ENCODE measurements at places on chromosomes 6 and 20. TPM values are rescaled to one million over a fixed set of nuclear protein-coding genes. Genes with fewer than 3 reads are reported as not detected.

DNA sequence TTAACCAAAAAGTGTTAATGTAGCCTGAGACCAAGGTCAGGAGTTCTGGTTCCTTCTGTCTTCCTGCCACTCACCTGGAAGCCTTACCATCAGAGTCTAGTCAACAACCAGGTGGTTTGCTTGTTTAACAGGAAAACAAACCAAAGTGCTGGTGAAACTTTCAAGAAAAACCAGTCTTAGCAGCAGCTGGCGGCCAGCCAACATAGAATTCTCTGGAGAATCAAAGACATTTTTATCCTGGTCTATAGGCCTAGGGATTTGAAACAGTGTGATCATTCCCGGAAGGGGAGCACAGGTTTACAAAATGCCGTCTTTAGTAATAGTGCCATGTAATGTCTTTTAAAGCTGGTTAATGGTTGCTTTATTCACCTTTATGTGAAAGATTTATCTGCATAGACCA is 146.6 kb upstream of the AKIRIN2 start:
- DNase-seq, result peak; percentile 44

GRCh38 chr6:70489364-70489763 is 76.1 kb downstream of the FAM135A start:
- no peak for DNase-seq

DNA sequence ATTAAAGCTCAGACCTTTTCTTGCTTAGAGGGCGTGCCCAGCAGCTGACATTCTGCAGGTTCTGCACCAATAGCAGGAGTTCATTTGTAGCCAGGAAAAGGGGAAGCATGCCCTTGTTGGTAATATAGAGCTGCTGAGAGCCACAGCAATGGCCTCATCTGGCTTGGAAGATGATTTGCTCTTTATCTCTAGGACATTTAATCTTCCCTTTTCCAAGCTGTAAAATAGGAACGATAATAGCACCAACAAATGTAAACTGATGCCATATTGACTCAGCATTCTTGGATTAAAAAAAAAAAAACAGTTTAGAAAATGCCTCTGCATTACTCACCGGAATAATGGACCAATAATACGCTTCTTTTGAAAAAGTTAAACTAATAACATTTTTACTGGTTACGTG is 93.4 kb upstream of the SLC2A12 start:
- no peak for DNase-seq

GRCh38 chr6:123211777-123212545 is 215.9 kb downstream of the CLVS2 start:
- peak; percentile 43 for DNase-seq

GRCh38 chr6:167762259-167762962 is 64.3 kb upstream of the AFDN start:
- DNase-seq, result no peak

DNA sequence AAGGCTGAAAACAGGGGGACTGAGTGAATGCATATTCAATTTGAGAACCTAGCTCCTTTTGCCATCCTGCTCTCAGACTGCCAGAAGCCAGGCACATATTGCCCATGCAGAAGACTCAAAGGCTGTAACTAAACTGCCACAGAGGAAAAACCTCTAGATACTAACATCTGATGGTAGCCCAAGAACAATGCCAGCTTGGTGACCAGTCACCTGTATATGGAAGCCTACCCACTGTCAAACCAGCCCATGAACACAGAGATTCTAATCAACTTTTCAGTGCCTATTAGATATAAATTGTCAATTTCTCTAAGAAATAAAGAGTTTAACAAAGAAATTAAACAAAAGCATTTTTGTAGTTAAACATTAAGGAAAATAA is 34.2 kb downstream of the GPR63 start:
- DNase-seq, result no peak

DNA sequence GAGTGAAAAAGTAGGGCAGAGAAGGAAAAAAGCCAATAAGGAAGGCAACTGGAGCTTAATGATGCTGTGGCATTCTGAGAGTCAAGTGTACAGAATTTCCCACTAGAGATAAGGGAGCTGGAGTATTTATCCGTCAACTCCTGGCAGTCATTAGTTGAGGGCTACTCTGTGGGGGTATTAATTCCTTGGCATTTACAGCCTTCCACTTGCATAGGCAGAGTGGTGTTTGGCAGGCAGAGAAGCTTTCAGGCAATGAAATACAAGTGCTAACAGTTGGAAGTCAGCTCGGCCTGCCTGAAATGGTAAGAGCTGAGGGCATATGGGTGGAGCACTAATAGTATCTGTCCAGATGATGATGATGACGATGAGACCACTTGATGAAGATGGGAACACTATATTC is 207.3 kb upstream of the FLRT3 start:
- DNase-seq, result no peak

DNA sequence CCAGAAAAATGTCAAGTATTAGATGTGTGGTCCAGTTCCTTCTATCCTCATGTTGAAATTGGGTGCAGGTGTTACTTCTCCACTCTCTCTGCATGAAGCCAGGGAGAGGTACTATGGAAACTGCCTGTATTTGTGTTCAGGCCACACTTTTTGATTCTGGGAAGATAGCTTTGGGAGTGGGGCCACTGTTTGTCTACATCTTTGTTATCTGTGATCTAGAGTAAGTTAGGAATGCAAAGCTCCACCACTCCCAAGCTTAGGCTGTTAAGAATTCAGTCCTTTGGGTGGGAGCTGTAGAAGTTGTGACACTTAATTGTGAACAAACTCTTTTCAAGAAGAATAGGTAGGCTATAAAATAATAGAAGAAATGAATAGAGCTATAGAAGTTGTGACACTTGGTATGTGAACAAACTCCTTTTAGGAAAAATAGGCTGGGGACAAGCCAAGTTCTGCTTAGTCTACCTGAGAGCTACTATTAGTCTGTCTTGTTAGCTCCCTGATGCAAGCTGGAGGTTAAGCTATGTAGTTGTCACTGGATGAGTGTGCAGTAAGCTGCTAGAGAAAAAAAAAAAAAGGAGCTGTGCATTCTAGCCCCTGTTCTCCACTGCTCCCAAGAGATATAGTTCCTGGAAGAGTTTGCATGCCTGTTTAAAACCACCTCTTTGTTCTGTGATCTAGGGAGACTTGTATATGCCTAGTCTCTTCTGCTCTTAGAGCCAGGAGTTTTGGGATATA is 7.1 kb upstream of the GFRAL start:
- DNase-seq, result peak; percentile 16

DNA sequence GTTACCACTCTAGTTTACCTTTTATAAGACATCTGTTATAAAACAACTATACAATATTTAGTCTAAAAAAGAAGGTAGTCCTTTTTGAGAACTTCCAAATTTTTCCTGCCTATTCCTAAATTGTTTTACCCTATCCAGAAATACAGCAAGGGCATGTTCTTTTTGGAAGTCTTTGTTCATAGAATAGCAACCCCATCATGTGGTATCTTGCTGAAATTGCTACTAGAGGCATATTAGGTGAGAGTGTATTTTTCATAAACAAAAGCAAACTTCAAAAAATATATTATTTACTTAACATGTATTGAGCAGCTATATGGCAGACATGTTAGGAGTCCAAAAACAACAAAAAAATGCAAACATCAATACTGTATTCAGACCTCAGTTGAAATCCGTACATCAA is 371.8 kb upstream of the NRSN1 start:
- no peak for DNase-seq

DNA sequence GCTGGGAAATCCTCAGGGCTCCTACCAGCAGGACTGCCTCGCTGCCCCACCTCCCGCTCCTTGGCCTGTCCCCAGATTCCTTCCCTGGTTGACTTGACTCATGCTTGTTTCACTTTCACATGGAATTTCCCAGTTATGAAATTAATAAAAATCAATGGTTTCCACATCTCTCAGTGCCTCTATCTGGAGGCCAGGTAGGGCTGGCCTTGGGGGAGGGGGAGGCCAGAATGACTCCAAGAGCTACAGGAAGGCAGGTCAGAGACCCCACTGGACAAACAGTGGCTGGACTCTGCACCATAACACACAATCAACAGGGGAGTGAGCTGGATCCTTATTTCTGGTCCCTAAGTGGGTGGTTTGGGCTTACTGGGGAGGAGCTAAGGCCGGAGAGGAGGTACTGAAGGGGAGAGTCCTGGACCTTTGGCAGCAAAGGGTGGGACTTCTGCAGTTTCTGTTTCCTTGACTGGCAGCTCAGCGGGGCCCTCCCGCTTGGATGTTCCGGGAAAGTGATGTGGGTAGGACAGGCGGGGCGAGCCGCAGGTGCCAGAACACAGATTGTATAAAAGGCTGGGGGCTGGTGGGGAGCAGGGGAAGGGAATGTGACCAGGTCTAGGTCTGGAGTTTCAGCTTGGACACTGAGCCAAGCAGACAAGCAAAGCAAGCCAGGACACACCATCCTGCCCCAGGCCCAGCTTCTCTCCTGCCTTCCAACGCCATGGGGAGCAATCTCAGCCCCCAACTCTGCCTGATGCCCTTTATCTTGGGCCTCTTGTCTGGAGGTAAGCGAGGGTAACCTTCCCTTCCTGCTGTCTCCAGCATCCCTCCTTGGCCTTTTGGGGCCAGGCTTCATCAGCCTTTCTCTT is at the start of gene CFB:
Gene CFB, plus strand, starts transcription at position 589 of the 863 bp plus-strand sequence. Its CDS starts 127 bp downstream, at position 716.
- peak; percentile 83 for DNase-seq

- DNase-seq, result no peak
These were observed 76.7 kb upstream of the CARMIL1 start for GRCh38 chr6:25202504-25202903.

DNA sequence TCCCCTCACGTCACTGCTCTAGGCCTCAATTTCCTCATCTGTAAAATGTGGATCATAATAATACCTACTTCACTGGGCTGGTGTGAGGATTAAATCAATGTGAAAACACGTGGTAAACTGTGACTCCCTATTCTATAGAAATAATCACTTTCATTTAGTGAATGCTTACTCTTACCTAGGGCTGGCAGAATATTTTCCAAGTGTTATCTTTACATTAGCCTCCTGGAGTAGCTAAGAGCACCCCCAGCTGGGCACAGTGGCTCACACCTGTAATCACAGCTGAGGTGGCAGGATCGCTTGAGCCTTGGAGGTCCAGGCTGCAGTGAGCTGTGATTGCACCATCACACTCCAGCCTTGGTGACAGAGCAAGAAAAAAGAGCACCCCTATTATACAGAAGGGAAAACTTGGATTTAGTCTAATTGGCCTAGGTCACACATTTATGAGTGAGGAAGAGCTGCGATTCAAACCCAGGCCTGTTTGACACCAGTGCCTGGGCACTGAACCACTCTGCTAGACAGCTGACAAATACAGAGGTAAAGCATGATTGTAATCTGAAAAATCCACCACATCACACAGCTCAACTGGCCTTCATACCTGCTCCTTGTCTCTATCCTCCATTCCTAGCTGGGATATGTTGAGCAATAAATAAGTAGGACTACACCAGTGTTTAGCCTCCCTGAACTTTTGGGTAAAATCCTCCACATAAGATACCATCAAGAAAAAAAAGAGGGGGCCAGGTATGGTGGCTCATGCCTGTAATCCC is 1.4 kb upstream of the SNTA1 start:
- peak; percentile 19 for DNase-seq

DNA sequence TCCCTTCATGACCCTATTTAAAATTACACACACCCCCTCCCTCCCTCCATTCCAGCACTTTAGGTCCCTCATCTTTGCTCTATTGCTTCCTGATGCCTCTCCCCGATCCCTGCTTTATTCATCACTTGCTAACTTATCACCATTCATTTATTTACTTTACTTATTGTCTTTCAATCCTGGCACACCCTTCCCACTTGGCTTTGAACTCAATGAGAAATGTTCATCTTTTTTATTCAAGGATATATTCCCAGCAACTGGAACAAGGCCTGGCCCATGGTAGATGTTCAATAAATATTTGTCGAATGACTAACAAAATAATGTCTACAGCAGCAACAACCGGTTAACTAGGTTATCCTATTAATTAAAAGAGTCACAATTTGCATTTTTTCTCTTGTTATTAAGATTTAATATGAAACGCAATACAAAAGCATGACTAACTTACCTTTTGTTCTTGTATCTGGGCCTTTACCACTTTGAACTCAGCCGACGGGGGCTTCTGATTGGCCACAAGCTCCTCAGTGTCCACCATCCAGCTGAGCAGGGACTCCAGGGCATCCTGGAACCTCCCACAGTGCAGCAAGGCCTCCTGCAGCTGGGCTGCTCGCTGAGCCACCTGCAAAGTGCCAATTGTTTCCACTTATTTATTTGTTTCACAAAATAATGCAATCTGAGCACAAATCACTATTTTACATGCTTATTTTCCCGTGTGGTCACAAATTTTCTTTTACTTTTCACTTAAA is 107.8 kb downstream of the DST start:
- no peak for DNase-seq

DNA sequence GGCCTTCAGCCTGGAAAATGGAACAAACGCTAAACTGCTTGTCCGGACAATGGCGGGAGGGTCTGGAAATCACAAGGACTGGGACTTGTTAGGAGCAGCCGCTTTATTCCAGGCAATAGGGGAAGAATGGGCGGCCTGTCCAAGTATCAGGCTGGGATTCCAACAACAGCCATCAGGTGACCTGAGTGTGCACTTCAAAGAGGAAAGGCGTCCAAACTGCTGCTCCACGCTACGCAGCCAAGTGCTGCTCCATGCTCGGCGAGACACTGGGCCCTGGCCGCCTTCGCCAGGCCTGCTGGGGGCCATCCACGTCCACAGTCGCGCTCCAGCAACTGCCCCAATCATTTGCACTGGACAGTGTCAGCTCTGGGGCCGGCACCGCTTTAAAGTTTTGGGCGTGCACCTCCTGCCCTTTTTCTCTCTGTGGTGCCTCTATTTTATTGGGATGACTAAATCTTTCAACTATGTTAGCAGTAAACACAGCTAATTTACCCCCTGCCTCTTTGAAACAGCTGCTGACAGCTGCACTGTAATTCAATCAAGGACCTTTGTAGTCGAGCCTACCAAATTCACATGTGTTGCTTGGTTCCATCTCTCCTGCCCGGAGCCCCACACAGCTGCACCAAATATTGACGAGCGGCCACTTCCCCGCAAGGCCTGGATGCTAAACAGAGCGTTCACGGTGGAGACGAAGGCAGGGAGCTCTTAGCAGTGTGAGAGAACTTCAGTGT is 98.3 kb downstream of the BMP7 start:
- DNase-seq, result peak; percentile 59

- DNase-seq, result no peak
These were observed 39.7 kb downstream of the SLC35D3 start for GRCh38 chr6:136961848-136962247.

DNA sequence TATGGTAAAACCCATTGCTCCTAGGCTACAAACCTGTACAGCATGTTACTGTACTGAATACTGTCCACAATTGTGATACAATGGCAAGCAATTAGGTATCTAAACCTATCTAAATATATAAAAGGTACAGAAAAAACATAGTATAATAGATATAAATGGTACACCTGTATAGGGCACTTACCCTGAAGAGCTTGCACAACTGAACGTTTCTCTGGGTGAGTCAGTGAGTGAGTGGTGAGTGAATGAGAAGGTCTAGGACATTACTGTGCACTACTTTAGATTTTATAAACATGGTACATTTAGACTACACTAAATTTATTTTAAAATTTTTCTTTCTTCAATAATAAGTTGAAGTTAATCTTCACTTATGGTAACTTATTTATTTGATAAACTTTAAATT is 119.9 kb upstream of the CEP85L start:
- no peak for DNase-seq

Gene VSX1
- 0.65 TPM for total RNA-seq

Gene ZNF831
- not detected for total RNA-seq

Gene GPX5
- total RNA-seq, result not detected

Gene FOXC1
- total RNA-seq, result 18.6 TPM

Gene EYS
- total RNA-seq, result not detected

Gene CBLN4
- total RNA-seq, result not detected

Gene SLC17A1
- not detected for total RNA-seq

Gene SLC35F1
- not detected for total RNA-seq

Gene RSPO3
- not detected for total RNA-seq

Gene RAD21L1
- total RNA-seq, result 0.60 TPM

Gene GRM1
- not detected for total RNA-seq

Gene MYMX
- total RNA-seq, result not detected

Gene NMBR
- total RNA-seq, result 0.35 TPM

Gene TRIM15
- not detected for total RNA-seq

Gene ERVFRD-1
- not detected for total RNA-seq

Gene KCNK17
- total RNA-seq, result not detected
